ENCODE measurements at places on chromosomes 11 and 22. TPM values are rescaled to one million over a fixed set of nuclear protein-coding genes. Genes with fewer than 3 reads are reported as not detected.

Gene SERPIND1
- not detected for total RNA-seq

Gene ACRV1
- total RNA-seq: not detected

Gene DEFB131B
- total RNA-seq: not detected

Gene GGTLC2
- total RNA-seq: not detected

Gene SVIP
- total RNA-seq: 9.2 TPM

All from nasal cavity respiratory epithelium epithelial cell of viscerocranial mucosa (primary cell).